ENCODE measurements at places on chromosomes 1 and 21.

- DNase-seq: no peak
Observed at GRCh38 chr1:168045311-168045710, 91.4 kb downstream of the GPR161 start.

DNA sequence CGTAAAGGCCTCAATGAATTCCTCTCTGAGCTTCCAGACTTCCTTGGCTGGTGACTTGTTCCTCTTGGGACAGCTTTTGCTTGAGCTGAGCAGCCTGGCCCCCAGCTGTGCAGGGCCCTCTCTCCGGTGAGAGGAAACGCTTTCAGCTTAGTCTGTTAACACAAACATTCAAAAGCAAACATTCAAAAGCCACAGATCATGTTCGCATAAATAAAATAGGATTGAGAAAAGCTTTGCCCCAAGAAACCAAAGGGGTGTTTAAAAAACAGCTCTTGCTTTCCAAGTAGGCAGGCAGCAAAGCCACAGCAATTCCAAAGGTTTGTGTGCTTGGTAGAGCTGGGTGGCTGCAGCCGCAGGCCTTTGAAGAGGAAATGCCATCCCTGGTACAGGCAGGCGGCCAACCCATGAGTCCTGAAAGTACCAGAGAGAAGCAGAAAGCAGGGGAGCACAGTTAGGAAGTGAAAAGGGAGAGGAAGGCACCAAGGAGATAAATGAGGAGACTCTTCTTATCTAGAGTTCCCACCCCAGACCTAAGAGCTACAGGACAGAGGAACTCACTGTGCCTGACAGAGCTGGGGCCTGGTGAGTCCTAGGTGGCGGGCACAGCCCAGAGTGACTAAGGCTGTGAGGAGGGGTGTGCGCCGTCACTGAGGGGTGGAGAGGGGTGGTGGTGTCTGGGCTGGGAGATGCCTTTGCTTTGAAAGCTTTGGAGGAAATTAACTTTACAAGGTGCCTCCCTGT lies 48.4 kb downstream of the CCN1 start:
- no peak for DNase-seq

DNA sequence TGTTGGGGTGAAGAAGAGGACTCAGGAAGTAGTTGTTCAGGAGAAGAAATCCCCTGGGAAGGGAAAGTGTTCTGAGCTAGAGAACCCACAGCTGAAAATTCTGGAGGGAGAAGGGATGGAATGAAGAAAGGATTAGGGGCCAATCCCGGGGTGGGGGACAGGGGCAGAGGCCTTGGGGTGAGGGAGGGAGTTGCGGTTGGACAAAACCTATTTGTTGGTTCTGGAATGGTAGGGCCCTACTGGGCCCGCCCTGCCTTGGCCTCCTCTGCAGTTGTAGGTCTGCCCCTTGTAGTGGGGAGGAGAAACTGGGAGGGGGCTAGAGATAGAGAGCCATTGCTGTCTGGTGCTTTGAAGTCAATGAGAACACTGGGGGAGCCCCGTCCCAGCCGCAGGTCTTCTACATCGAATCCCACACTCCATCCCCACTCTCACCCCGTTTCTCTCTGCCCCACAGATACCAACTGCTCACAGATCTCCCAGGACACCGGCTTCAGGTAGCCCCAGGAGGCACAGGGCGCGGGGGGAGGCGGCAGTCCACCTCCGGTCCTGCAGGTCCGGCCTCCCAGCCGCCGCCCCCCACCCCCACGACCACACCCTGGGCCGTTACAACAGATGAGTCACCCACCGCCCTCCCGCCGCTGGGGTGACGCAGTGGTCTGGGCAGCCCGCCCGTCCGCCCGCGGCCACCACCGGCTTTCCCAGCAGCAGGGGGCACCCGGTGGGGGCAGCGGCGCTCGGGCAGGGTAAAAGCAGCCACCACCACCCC lies 1.1 kb downstream of the TAGLN2 start:
- DNase-seq: peak; percentile 77

DNA sequence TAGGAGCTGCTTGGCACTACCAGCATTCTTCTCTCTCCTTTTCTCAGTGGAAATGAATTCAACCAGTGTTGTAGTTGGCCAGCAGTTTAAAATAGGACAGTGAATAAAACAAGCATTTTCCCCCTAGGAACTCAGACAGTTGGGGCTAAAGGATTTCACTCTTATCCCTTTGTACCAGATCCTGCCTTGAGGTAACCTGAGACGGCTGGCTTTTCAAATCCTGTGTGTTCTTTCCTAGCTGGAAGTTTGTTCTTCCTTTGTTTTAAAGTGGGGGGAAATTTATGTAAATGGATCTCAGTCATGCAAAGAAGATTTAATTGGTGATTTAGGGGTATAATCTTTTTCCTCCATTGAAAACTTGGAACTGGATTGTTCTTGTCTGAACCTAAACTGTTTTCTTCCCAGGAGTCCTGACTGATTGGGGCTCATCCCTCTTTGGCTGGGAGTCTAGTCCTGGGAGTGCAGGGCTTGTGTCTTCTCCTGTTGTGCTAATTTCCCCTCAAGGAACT lies 23.3 kb downstream of the ZP4 start:
- DNase-seq: no peak

DNA sequence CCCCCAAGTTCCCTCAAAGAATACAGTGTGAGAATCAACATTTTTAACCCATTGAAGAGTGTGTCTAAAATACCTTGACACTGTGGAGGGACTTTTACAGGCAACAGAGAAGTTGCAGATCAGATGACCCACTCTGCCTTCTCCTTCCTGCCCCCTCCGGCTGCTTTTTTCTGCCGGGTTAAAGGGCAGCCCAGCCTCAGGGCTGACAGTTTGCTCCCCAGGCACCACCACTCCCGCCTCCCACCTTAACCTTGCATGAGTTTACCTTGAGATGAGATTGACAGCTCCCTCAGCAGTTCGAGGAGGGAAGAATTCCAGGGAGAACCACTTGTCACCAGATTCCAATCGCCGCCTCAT lies 3.2 kb downstream of the MTHFR start:
- DNase-seq: no peak

DNA sequence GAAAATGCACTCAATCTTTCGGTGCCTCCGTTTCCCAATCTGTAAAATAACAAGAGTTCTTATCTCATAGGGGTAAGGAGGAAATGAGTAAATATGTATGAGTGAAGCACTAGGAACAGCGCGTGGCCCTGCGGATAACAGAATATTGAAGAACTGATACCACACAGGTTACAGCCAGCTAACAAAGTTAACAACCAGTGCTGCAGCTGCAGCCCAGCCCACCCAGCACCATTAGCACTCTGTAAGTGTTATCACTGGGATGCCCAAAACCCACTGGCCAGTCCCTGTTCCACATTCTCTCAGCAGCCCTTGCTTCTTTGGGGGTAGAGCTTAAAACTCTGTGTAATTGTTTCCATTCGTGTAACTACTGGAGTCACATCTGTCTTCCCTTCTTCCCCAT lies 89.5 kb downstream of the VWA5B1 start:
- no peak for DNase-seq
